CD14-positive monocyte (primary cell): ENCODE measurements at places on chromosomes 4 and X. TPM values are rescaled to one million over a fixed set of nuclear protein-coding genes. Genes with fewer than 3 reads are reported as not detected.

GRCh38 chr4:3790006-3790561 is 23.9 kb downstream of the ADRA2C start:
- DNase-seq, result no peak

The MAGEB6 gene
- polyA plus RNA-seq, result not detected

The TMEM156 gene
- polyA plus RNA-seq, result 1.1 TPM

The CDS1 gene
- 0.10 and 0.15 TPM in 2 replicates for polyA plus RNA-seq

GRCh38 chrX:65658229-65658628 is 9.2 kb upstream of the MSN start:
- DNase-seq, result no peak

DNA sequence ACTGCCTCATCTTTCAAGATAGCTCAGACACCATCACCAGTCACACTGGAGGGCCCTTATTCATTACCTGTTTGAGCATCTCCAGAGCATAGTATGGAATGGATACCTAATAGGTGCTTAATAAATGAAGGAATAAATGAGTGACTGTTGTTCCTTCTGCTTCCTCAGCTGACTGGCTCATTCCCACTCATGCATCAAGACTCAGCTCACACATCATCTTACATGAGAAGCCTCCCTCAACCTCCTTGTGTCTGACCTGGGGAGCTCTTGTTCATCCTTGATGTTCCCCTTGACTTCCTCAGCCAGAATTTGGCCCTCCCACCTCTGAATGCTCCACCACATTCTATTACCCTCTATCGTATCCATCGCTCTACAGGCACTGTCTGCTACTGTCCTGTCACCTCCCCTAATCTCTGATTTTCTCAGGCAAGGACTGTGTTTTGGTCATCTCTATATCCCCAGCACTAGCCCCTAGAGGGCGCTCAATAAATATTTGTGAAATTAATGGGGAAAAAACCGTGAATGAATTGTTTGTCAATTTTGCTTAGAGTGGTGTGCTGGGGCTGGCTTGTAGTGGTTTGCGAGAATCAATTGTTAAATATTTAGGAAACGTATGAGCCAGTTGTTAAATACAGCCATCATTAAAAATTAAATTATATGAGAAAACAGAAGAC is 88.3 kb downstream of the NHSL2 start:
- peak; percentile 54 for DNase-seq

DNA sequence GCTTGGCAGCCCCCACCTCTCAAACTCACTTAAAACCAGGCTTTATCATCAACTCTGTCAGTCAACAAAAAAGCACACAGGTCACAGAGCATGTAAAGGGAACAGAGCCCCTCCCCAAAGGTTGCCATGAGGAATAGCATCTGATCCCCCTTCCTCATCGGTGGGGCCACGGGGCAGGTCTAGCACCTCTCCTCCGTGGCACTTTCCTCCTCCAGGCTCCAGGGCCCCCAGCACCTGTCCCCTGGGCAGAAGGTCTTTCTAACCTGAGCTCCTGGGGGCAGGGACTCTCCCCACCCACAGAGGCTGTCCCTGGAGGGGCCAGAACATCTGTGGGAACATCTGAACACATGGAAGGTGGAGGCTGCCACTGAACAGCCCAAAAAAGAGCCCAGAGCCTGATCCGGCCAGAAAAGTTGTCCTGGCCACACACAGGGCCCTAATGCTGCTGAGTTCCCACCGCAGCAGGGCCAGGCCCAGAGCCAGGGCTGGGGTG is 65.7 kb downstream of the ZFYVE28 start:
- no peak for DNase-seq

The CABS1 gene
- not detected in 2 replicates for polyA plus RNA-seq

DNA sequence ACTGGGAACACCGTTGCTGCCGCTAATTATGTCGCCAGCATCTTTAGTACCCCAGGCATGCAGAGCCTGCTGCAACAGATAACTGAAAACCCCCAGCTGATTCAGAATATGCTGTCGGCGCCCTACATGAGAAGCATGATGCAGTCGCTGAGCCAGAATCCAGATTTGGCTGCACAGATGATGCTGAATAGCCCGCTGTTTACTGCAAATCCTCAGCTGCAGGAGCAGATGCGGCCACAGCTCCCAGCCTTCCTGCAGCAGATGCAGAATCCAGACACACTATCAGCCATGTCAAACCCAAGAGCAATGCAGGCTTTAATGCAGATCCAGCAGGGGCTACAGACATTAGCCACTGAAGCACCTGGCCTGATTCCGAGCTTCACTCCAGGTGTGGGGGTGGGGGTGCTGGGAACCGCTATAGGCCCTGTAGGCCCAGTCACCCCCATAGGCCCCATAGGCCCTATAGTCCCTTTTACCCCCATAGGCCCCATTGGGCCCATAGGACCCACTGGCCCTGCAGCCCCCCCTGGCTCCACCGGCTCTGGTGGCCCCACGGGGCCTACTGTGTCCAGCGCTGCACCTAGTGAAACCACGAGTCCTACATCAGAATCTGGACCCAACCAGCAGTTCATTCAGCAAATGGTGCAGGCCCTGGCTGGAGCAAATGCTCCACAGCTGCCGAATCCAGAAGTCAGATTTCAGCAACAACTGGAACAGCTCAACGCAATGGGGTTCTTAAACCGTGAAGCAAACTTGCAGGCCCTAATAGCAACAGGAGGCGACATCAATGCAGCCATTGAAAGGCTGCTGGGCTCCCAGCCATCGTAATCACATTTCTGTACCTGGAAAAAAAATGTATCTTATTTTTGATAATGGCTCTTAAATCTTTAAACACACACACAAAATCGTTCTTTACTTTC is 1.8 kb downstream of the UBQLN2 start:
- DNase-seq, result no peak

DNA sequence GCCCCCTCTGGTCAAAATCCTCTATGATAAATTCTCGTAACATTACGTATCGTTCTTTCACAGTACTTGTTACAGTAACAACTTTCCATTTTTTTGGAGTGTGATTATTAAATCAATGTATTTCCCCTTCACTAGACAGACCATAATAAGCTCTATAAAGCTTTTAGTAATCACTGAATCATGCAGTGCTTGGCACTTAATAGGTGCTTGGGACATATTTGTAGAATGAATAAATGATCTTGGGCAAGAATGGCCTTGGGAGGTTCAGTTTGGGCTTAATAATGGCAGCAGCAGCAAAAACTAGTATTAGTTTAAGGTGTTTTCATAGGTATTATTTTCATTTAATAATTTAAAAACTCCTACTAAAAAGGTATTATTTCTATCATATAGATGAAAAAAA is 33.4 kb upstream of the SFRP2 start:
- no peak for DNase-seq

The AGTR2 gene
- not detected for polyA plus RNA-seq

GRCh38 chr4:25760518-25761157 is 102.2 kb downstream of the SEL1L3 start:
- DNase-seq, result peak; percentile 66

- peak; percentile 19 for DNase-seq
Observed at GRCh38 chrX:10176121-10177003, 19.6 kb downstream of the CLCN4 start.

DNA sequence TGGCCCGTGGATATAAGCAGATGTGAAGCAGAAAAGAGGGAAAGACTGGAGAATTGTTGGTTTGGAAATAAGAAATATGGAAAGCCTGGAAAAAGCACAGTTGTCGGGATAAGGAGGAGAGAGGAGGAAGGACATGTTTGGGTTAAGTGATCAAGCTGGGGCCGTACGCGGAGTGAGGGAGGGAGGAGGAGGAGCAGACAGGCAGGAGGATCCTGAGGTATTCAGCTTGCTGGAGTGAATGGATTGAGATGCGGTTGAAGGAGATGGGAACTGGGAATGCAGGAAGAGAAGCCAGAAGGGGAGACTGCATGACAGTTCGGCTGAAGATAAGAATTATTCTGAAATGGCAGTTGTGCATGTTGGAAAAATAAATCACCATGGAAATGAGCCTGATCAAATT is 21.2 kb downstream of the ZFP42 start:
- no peak for DNase-seq

The CXXC4 gene
- not detected for polyA plus RNA-seq
